ENCODE measurements at places on chromosomes 7 and 10.

DNA sequence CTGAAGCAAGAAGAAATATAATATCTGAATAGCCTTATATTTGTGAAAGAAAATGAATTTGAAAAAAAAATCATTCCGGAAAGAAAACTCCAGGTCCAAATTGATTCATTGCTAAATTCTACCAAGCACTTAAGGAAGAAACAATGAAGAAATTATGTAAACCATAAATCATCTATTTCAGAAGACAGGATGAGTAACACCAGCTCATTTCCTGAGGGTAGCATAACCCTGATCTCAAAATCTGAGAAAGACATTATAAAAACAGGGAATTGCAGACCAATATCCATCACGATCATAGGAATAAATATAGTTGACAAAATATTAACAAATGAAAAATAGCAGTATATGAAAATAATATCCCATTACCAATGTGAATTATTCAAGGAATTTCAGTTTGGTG, 70.1 kb upstream of the RAB18 start:
- no peaks in the 10 kb centered on the region for H3K36me3 ChIP-seq
- no peaks in the 10 kb centered on the region for H3K4me1 ChIP-seq
- peaks cover 10% of the 10 kb centered on the region for H3K27me3 ChIP-seq
- no peak overlapping the region for H3K27ac ChIP-seq

DNA sequence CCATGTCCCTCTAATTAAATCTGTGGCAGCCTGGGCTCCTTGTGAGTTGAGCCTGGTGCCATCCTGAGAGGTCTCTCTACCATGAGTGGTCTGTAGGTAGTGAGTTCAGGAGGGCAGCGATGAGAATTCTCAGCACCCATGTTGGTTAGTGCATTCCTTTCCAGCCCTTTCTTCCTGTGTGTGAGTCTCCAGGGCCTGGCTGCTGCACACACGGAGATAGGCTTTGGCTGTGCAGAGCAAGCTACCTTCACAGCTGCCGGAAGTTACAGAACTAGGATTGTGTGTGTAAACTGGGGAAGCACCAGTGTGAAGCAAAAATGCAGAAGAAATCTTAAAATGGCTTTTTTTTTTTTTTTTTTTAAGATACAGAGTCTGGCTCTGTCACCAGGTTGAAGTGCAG, 358.6 kb downstream of the PAXIP1 start:
- no peaks in the 10 kb centered on the region for H3K4me1 ChIP-seq
- DNase-seq = no peak
- no peaks in the 10 kb centered on the region for H3K27me3 ChIP-seq
- H3K36me3 ChIP-seq = no peaks in the 10 kb centered on the region
- H3K4me3 ChIP-seq = no peak overlapping the region

DNA sequence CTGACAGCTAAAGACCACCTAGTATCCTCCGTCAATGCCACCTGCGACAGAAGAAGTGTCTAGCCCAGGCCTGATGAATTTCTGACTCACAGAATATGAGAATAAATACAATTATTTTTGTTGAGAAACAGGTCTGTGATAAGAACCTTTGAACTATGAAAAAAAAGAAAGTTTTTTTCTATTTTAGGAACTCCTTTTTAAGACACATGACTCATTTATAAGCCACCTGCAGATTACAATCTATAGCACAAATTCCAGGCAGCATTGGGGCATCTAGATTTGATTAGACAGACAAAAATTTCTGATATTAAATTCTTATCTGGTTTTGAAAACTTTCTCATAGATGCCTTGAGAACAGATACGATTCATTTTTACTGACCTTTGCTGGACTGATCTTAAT, 256.7 kb upstream of the LYZL1 start:
- no peaks in the 10 kb centered on the region for H3K36me3 ChIP-seq
- peaks cover 2% of the 10 kb centered on the region for H3K27me3 ChIP-seq
- no peak overlapping the region for H3K4me3 ChIP-seq
- no peak overlapping the region for H3K27ac ChIP-seq
- no peak for DNase-seq

DNA sequence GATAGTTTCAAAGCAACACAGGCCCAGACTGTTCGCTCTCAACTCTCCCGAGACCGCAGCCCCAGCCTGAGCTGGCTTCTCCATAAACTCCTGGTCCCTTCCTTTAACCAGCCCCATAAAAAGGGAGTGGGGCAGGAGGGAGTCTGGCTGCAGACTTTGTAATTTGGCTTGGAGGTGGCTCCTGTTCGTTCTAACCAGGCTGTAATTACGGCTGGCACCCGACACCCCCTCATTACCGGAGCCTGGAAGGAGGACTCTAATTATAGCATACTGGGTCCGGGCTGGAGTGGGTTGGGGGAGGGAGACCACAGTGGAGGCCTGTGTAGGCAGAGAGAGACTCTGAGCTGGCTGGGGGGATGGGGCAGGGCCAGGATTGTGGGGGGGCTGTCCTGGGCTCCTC, 49.7 kb downstream of the UNC5B start:
- H3K36me3 ChIP-seq = no peaks in the 10 kb centered on the region
- H3K4me3 ChIP-seq = no peak overlapping the region
- H3K27me3 ChIP-seq = no peaks in the 10 kb centered on the region

DNA sequence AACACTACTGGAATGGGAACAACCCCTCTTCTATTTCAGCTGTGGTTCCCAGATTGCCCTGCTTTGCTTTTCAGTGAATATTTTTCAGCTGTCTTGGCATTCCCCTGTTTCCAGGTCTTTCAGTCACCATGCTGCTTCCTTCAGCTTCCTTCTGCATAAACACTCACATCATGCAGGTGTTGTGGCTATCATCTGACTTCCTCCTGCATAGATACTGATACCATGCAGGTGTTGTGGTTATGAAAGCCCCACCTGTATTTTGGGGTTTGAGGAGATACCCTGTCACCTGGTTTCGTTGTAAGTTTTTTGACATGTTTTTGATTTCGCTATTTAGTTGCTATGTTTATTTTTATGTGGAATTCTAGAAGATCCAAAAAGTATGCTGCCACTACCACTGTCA, 71.5 kb downstream of the SLC35B4 start:
- H3K4me1 ChIP-seq = no peaks in the 10 kb centered on the region
- H3K27ac ChIP-seq = no peak overlapping the region
- H3K36me3 ChIP-seq = no peaks in the 10 kb centered on the region
- no peaks in the 10 kb centered on the region for H3K27me3 ChIP-seq

DNA sequence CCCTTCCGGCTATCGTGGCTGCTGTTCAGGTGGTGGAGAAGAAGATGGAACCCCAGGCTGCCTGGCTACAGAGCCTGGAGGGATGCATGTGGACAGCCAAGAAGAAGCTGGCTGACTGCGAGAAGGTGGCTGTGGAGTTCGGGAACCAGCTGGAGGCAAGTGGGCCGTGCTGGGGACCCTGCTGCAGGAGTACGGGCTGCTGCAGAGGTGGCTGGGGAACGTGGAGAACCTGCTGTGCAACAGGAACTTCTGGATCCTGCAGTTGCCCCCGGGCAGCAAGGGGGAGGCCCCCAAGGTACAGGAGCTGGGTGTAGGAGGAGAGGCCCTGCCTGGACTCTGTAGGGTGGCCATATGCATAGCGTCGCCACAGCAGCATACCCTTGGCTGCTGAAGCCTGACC, 25.6 kb downstream of the ZNF783 start:
- H3K27me3 ChIP-seq = no peaks in the 10 kb centered on the region
- H3K4me1 ChIP-seq = peaks cover 33% of the 10 kb centered on the region
- H3K4me3 ChIP-seq = no peak overlapping the region

DNA sequence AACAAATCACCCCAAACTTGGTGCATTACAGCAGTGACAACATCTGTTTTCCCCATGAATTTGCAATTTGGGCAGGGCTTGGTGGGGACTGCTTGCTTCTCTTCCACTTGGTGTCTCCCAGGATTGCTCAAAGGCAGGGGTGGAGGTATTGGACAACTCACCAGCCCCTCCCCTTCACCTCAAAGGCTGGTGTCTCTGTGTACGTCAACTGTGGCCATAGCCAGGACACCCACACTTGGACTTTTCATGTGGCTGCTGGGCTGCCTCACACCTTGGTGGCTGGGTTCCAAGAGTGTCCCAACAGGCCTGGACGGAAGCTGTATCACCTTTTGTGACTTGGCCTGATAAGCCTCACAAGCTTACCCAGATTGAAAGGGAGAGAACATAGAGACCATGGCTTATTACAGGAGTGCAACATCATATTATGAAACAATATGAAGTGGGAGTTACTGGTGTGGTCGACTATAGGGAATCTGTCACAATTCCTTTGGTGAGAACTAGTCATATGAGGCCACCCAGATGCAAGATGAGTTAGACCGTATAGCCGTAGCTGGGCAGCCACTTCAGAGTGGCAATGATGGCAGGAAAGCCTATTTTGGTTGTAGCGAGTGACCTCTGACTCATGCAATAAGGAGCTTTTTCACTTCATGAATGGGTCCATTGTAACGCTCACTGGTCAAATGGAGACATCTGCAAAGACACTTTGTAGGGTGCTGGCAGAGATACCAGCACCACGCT, 187.6 kb upstream of the ITGB1 start:
- H3K27me3 ChIP-seq = no peaks in the 10 kb centered on the region
- H3K4me3 ChIP-seq = no peak overlapping the region
- H3K27ac ChIP-seq = peak overlapping the region; percentile 16

- H3K4me1 ChIP-seq = peaks cover 14% of the 10 kb centered on the region
- H3K27me3 ChIP-seq = no peaks in the 10 kb centered on the region
- H3K36me3 ChIP-seq = peaks cover 16% of the 10 kb centered on the region
- DNase-seq = no peak
- H3K27ac ChIP-seq = peak overlapping the region; percentile 71
- peak overlapping the region; percentile 86 for H3K4me3 ChIP-seq
Observed at GRCh38 chr7:99373091-99374066, 1.2 kb upstream of the ARPC1B start.

DNA sequence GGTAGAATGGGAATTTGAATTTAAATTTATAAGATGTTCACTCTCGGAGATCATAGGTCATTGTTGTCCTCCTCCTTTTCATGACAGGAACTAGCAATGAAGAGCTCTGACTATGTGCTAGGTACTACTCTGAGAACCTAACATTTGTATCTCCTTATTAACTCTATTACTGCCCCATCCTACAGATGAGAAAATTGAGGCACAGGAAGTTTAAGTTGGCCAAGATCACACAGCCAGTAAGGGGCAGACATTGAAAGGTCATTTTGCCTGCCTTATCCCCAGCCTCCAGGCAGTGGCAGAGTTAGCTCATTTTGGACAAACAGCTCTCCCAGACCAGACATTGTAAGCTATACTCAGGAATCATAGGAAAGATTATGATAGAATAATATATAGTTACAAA, 6.0 kb downstream of the SRGN start:
- H3K4me1 ChIP-seq = peaks cover 51% of the 10 kb centered on the region
- H3K36me3 ChIP-seq = peaks cover 42% of the 10 kb centered on the region
- no peak overlapping the region for H3K27ac ChIP-seq
- no peaks in the 10 kb centered on the region for H3K27me3 ChIP-seq
- peak overlapping the region; percentile 45 for H3K4me3 ChIP-seq
- no peak for DNase-seq

DNA sequence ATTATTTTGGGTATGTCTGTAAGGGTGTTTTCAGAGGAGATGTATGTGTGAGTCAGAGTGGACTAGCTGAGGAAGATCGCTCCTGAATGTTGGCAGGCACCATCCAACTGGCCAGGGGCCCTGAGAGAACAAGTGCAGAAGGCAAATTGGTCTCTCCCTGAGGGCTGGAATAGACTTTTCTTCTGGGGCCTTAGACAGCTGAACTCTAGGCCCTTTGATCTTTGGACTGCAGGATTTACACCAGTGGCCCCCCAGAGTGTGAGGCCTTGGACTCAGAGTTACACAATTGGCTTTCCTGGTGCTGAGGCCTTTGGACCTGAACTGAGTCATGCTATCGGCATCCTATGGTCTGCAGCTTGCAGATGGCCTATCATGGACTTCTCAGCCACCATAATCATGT, 217.2 kb downstream of the REEP3 start:
- H3K4me1 ChIP-seq = no peaks in the 10 kb centered on the region
- no peak overlapping the region for H3K27ac ChIP-seq
- H3K27me3 ChIP-seq = peaks cover 1% of the 10 kb centered on the region
- H3K36me3 ChIP-seq = no peaks in the 10 kb centered on the region
- H3K4me3 ChIP-seq = no peak overlapping the region
- no peak for DNase-seq

DNA sequence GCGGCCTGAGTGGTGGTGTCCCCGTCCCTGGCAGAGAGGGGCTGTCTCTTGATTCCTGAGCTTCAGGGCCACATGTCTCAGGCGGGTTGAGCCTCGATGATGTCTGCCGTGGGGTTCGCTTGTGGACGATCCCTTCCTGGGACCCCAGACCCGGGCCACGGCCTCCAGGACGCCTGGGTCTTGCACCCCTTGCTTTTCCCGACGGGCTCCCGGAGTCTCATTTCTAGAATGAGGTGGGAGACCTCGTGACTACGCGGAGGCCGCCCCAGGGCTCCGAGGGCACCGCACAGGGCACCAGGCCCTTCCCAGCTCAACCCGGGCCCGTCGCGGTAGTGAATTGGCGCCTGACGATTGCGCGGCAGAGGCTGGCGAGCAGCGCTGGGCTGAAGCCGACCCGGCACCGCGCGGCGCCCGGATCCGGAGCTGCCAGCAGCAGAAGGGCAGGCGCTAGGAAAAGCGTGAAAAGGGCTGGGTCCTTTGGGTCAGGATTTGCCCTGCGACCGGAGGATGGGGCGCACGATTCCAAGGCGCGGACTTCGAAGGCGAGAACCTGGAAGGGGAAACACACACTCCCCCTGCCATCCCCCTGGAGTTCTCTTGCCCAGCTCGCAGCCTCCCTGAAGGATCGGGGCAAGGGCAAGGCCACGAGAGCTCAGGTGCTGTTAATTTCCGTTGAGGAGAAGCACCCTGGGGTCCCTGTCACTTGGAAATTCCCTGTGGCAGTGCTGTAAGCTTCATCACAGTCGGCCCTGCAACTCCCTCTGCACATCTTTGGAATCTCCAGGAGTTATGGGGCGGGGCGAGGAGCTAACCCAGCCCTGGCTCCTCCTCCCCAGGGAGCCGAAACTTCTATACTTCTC, 15.5 kb downstream of the TLX1 start:
- H3K27me3 ChIP-seq = peaks cover 82% of the 10 kb centered on the region
- H3K36me3 ChIP-seq = no peaks in the 10 kb centered on the region

GRCh38 chr7:98394377-98394836, 6.5 kb downstream of the BAIAP2L1 start:
- no peak overlapping the region for H3K4me3 ChIP-seq
- H3K27me3 ChIP-seq = peaks cover 15% of the 10 kb centered on the region
- no peak for DNase-seq
- H3K27ac ChIP-seq = no peak overlapping the region
- peaks cover 4% of the 10 kb centered on the region for H3K4me1 ChIP-seq

DNA sequence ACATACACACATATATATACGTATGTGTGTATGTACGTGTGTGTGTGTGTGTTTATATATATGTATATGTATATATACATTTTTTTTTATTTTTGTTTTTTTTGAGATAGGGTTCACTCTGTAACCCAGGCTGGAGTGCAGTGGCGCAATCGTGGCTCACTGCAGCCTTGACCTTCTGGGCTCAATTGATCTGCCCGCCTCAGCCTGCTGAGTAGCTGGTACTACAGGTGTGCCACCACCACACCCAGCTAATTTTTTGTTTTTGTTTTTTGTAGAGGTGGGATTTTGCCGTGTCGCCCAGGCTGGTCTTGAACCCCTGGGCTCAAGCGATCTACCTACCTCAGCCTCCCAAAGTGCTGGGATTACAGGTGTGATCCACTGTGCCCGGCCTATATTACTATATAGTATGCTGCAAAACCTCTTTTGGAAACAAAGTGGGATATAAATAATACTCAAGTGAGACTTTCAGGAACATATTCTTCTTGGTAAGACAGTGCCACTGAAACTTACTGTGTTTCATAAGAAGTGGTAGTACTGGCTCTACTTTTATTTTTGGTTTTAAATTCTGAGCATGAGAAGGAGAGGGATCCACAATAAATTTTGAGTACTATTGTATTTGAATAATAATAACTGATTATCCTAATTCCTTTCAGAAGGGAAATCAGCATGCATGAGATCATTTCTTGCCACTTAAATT, 51.0 kb downstream of the MLLT10 start:
- no peaks in the 10 kb centered on the region for H3K27me3 ChIP-seq
- no peak overlapping the region for H3K27ac ChIP-seq
- peaks cover 42% of the 10 kb centered on the region for H3K36me3 ChIP-seq
- H3K4me1 ChIP-seq = peaks cover 34% of the 10 kb centered on the region
- no peak overlapping the region for H3K4me3 ChIP-seq
